Activated CD4-positive, alpha-beta T cell treated with anti-CD3 and anti-CD28 coated beads for 48 hours (primary cell): ENCODE measurements at places on chromosomes 13 and 19.
A peak's percentile ranks its signal among the peaks of the same experiment; 100 is the strongest.

DNA sequence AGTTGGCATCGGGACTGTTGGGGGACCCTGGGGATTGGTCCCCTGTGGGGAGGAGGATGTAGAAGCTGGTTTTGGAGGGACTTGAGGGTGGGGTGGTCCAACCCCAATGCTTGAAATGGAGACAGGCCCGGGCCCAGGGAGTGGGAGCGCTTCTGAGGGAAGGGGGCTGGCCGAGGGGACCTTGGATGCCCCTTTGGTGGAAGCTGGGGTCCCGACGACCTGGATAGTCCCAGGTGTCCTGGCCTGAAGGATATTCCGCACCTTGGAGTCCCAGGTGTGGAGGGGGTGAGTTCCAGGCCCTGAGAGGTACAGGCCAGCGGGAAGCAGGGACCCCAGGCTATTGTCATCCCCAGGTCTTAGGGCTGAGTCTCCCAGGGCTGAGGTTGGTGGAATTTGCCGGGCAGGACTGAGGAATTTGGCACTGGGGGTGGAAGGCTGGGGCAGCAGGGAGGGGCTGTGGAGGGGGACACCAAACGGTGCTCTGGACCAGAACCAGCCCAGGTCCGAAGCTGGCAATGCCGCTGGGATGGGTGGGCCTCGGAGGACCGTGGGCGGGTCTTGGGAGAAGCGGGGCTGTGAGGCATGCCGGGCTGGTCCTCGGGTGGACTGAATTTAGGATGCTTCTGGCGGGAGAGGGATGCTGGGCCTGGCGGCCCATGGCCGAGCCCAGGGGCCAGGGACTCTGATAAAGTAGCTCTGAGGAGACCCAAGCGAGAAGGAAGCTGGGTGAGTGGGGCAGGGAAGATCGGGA is 1.8 kb downstream of the HDGFL2 start:
- DNase-seq: no peak

- DNase-seq: no peak
These were observed 300.1 kb downstream of the COG6 start for GRCh38 chr13:39955560-39955959.

- no peak for DNase-seq
These were observed 7.3 kb upstream of the URI1 start for GRCh38 chr19:29934781-29935180.

DNA sequence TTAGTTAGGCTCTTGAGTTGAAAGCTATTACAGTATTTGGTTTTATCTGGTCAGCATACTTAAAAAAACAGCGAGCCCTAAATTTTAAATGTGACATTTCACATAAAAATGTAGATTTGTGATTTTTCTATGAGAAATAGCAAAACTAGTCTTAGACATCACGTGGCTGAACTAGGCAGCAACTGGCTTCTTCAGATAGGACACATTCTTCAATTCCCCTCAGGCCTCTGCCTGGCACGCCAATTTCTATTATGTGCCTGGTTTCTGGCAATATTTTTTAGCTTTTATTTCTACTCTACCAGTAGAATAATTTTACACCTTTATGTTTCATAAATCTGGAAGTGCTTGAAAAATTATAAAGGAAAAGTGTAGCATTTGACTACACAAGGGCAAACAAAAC is 433.7 kb downstream of the DIAPH3 start:
- no peak for DNase-seq

GRCh38 chr19:39546599-39546998 is 6.6 kb upstream of the EID2 start:
- DNase-seq: peak; percentile 45

- DNase-seq: no peak
These were observed 844.9 kb downstream of the OLFM4 start for GRCh38 chr13:53873558-53873957.

DNA sequence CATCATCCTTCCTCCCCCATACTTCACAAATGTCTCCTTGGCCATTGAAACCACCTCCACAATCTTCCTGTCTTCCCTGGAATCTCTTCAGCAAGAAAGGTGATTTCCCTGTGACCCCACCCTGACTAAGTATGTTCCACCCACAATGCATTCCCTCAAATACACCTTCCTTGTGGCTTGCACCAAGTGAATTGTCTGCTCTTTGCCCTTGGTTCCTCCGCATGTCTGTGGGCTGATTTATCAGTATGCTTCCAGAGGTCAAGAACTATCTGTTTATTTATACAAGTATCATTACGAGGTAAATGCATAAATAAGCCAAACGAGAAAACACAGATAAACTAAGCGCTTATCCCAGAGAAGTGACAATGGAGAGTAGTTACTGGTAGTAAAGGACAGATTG is 45.4 kb upstream of the POMP start:
- DNase-seq: no peak

- DNase-seq: peak; percentile 12
These were observed 24.3 kb upstream of the SHFL start for GRCh38 chr19:10061717-10062310.

- no peak for DNase-seq
These were observed 68.3 kb upstream of the DACH1 start for GRCh38 chr13:71935166-71935840.
